ENCODE measurements at places on chromosomes 5 and 9.

GRCh38 chr9:120587328-120587727 is 7.4 kb upstream of the CDK5RAP2 start:
- no peak for DNase-seq

DNA sequence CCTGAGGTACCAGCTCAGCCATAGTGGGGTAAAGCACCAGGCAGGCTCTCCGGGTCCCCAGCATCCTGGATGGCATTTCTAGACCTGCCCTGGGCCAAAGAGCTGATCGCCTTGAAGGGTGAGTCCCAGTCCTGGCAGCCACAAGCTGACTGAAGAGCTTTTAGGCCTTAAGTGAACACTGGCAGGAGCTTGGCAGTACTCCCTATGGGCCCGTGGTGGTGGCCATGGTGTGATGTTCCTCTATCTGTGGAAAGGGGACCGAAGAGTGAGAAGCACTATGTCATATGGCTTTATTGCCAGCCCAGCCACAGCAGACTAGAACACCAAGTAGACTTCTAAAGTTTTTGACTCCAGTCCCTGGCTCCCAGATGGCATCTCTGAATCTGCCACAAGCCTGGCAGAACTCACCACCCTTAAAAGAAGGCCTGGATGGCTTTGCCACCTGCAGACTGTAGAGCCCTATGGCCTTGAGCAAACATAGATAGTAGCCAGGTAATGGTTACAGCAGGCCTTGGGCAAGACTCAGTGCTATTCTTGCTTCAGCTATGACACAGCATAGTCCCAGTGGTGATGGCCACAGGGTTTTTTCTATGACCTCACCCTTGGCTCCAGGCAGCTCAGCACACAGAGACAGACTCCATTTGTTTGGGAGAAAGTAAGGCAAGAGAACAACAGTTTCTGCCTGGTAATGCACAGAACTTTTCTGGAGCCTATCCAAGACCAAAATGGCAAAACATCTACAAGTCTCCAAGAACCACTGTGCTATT is 801.5 kb upstream of the DMAC1 start:
- DNase-seq, result no peak

DNA sequence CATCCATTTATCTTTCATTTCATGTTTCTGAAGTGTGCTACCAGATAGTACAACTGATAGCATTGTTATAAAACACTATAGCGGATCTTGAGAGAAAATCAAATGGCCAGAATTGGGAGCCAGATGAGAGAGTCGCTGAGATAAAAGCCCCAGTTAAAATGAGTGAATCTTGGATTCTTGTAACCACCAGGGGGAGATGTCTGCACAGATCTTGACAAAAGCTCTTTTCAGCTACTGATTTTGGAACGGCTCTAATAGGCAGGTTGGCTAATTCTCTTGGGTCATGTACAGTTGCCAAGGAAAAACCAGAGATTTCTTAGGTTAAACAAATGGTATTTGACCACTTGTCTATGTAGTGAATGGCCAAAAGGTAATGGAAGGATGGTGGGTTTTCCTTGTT is 21.7 kb downstream of the F2RL2 start:
- peak; percentile 19 for DNase-seq

DNA sequence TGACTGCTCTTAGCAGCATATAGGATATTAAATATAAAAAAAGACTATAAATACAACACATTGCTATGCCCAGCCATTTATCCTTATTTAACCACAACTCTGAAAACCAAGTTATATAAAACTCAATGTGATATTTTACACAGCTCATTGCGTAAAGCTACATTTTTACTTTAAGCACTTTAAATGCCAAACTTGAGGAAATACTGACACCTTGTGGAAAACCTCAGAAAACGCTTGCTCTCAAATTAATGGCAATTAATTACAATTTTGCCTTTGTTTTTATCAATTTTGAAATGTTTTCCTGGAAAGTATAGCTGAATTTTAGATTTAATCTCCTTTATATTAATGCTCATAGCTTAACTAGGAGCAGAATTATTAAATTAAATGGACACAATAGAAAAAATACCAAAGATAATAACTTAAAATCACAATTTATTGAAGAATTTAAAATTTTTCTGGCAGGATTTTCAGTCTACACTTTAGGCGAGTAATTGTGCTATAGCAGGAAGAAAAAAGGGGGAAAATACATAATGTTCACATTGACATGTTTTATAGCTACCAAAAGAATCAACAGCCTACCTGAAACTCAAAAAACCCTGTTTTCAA is 25.2 kb upstream of the PLAC8L1 start:
- no peak for DNase-seq

GRCh38 chr9:14478175-14479162 is 164.5 kb upstream of the NFIB start:
- DNase-seq, result no peak

DNA sequence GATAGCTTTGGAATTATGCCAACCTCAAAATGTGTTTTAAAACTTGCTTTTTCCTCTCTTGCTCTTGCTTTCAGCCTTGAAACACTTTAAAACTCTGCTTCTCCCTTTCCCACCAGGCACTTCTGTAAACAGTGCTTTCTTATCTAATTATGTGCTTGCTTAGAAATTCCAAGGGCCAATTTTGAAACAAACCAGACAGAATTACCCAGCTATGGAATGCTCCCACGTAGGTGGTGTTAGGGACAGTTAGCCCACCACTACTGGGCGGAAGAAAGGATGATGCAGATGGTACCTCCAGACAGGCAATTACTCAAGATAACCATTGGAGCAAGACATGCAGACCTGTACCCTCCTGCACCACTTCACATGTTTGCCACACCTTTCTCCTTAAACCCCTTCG is 523.0 kb upstream of the PTPRD start:
- DNase-seq, result no peak

DNA sequence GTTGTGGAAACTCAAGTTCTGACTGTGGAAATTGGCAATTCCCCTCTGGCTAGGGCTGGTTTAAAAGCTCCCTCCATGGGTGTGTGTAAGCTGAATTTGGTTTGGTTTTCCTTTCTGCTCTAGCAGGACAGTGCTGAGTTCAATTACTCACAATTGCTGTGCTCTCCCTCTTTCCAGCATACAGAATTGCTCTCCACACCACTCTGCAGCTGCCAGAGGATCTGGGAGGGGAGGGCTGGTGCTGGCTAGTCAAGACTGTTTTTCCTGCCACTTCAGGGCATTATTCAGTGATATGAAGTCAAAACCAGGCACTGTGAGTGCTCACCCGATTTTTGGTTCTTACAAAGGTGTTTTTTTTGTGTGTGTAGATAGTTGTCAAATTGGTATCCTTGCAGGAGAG is 336.9 kb upstream of the SLC24A2 start:
- DNase-seq, result no peak

DNA sequence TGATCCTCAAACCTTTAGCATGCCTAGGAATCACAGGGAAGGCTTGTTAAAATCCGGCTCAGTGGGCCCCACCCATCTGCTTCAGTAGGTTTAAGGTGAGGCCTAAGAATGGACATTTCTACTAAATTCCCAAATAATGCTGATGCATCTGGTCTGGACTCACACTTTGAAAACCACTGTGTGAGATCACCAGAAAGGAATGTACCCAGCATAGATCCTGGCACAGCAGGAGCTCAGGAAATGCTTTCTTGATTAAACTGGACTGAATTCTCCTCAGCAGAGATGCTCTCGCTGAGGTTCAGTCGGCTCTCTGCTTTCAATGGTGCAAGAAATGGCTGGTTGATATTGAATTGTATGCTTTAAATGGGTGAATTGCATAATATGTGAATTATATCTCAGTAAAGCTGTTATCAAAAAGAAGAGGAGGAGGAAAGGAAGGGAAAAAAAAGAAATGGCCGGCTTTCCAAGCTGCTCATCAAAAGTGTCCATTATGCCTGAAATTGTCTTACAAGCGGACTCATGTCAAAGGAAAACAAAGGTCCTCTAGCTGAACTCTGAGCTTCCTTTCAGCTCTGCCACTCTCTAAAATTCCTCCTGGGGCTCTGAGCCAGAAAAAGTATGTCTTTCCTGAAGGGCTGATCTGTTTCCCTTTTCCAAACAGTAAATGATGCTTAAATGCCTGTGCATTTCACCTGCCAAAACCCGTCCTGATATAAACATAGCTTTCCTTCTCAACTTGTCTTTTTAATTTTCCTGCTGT is 77.6 kb upstream of the SAP30L start:
- DNase-seq, result no peak

DNA sequence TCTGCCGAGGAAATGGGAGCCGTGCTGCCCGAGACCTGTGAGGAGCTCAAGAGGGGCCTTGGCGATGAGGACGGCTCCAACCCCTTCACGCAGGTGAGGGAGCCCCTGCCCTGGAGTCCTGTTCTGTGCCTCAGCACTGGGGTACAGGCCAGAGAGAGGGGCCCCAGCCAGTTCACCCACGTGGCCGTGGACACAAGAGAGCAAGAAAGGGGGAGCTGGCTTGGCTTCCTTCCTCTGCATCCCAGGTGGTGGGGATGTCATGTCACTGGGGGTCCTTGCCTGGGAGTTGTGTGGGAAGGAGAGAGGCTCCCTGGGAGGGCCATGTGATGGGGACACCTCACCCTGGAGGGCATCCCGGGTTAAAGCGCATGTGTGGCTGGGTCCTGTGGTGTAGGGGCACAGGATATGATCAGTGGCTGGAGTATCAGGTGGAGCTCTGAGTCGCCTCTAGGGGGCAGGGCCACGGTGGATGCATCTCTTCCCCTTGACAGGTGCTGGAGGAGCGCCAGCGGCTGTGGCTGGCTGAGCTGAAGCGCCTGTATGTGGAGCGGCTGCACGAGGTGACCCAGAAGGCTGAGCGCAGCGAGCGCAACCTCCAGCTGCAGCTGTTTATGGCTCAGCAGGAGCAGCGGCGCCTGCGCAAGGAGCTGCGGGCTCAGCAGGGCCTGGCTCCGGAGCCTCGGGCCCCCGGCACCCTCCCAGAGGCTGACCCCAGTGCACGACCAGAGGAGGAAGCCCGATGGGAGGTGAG is 7.5 kb downstream of the N4BP3 start:
- DNase-seq, result no peak

DNA sequence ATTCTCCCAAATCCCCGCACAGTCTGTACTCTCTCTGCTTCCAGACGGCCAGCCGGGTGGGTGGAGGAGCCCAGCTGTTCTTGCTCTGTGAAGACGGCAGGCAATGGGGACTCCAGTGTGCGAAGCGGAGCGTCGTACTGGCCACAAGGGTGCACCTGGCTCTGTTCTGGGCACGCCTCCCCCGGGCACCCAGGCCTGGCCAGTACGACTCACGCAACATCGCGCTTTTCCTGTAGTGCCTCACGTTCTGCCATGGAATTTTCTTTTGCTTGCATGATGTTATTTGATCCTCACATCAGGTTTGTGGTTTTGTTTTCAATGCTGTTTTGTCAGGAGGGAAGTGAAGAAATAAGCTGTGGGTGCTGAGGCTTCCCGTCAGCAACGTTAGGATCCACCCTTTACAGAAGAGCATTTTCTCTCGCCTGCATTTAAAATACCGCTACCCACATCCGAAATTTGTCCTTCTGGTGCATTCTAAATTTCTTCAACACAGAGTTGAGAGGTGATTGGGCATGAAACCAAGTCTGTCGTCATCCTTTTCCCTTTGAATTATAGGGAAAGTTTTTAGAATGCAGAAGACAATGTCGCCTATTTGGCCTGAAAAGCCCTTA is 311.7 kb downstream of the TRIM36 start:
- no peak for DNase-seq

DNA sequence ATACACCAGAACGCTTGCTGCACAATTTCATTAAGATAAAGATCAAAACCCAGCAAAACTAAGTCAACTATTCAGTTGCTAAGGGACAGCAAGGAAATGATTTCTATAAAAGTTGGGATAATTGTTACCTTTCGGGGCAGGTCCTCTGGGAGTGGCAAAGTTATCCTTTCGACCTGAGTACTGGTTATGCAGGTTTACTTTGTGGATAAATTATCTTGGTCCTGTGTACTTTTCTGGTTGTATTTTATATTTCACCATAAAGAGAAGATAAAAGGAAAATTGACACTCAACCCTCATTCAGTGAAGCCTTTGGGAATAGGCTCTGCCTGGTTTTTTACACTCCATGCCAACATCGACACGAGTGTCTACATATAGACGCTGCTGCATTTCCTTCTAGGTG is 146.5 kb downstream of the SYK start:
- no peak for DNase-seq

GRCh38 chr9:129737479-129738274 is 15.2 kb downstream of the PTGES start:
- DNase-seq, result peak; percentile 87

DNA sequence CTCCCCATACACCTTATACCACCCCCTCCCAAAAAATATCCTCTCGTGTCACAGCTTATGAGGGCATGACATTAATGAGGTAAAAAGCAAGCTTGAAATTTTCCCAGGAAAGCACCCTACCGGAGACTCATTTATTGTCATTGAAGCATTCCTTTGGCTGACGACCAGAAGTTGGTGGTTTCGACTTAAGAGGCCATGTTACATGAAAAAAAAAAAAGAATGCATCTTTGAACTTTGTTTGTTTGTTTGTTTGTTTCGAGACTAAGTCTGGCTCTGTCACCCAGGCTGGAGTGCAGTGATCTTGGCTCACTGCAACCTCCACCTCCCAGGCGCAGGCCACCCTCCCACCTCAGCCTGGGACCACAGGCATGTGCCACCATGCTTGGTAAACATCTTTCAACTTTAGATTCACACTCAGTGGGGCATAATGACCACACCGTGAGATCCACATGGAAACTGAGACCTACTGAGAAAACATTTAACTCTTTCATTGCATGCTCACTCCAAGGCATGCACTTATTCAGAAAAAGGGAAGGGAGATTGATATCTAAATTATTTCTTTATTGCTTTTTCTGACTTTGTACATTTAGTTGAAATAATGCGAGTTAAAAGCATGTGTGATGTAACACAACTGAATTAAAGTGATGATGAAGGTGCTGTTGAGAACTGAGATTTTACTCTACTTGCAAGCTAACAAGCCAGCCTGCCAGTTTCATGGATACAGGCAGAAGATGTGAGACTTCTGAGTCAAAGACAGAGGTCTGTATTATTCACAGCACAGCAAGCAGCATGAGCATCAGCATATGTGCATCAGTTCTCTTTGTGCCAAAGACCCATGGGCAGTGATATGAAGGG is 5.1 kb upstream of the RAB14 start:
- no peak for DNase-seq

DNA sequence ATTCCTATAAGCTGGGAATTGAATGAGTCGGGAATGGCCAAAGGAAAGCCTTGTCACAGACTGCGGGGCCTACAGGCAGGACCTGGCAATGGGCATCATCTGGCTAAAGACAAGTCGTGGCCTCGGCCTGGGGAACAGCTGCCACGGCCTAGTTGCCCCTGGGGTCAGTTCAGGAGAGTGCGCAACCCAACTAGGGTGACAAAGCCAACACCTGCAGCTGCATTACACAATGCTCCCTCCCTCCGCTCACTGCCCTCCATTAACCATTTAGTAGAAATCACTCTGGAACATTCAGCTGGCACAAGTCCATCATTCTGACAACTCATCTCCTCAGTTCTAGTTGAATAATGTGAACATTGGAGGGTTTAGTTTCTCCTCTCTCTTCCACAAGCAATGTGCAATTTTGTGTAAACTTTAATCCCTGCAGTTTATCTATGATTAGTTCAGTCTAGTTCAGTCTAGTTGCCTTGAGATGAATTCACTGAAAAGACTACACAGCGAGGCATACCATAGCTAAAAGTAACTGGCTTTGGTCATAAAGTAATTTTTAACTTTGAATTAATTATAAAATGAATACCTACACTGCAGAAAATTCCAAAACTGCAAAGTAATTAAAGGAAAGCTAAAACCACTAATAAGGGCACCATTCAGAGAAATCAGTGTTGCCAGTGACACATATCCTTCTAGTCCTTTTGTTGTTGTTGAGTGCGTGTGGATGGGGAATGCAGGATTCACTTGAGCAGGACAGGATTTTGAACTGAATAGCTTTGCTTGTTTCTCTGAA is 5.1 kb downstream of the GLDC start:
- no peak for DNase-seq
